Spleen (tissue), 13 donors: ENCODE measurements at places on chromosomes 16 and 17. TPM values are rescaled to one million over a fixed set of nuclear protein-coding genes. Genes with fewer than 3 reads are reported as not detected.

DNA sequence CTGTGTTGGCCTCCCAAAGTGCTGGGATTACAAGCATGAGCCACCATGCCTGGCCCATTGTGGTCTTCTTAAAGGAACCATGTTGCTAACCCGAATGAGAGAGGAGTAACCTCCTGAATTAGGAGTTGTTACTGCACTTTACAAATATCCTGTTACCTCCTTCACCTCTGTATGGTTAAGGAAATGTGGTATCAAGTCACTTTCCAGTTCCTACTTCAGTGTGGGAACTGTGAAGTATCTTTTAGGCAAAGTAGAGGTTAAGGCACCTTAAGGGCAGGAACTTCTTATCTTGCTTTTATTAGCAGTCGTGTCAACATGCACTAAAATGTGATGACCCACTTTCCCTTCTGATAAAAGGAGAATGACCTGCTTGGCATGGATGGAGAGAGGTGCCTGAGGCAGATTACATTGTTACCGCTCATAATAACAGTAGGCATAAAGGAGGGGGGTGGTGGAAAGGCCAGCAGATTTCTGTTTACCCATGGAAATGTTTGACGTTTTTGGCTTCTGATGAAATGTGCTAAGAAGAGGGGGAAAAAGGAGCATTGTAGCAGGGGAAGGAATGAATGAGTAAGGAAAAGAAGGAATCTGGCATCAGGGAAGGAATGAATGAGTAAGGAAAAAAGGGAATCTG is 28.5 kb downstream of the FTO start:
- no peak for DNase-seq

GRCh38 chr17:5840811-5841446 is 229.2 kb upstream of the WSCD1 start:
- no peak for DNase-seq

GRCh38 chr17:80845863-80846671 is 145.6 kb upstream of the CHMP6 start:
- DNase-seq: peak; percentile 62

GRCh38 chr16:83685615-83686165 is 122.1 kb upstream of the HSBP1 start:
- DNase-seq: no peak

- DNase-seq: no peak
Measured at GRCh38 chr17:63439687-63440086, 6.4 kb downstream of the CYB561 start.

DNA sequence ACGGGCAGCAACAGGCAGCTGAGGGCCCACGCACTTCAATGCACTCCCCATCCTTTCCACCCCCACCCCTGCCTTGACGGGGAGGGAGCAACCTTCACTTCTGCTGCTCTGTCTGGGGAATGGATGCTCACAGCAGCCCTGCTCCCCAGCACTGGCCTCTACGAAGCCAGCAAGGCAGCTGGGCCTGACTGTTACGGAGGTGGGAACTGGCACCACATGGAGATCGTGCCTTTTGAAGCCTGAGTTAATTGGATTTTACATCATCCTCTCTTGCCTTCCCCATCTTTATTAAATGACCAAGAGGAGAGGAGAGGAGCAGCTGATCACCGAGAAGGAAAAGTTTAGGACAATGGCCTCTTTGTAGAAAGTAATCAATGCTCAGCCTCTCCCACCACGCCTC is 187.0 kb upstream of the RPL38 start:
- no peak for DNase-seq

- DNase-seq: no peak
Measured at GRCh38 chr17:35729405-35729833, 2.0 kb upstream of the RASL10B start.

GRCh38 chr17:50397919-50398285 is 579 bp upstream of the LRRC59 start:
- no peak for DNase-seq

GRCh38 chr17:37844158-37844976 is 79.8 kb upstream of the TBC1D3K start:
- peak; percentile 90 for DNase-seq

DNA sequence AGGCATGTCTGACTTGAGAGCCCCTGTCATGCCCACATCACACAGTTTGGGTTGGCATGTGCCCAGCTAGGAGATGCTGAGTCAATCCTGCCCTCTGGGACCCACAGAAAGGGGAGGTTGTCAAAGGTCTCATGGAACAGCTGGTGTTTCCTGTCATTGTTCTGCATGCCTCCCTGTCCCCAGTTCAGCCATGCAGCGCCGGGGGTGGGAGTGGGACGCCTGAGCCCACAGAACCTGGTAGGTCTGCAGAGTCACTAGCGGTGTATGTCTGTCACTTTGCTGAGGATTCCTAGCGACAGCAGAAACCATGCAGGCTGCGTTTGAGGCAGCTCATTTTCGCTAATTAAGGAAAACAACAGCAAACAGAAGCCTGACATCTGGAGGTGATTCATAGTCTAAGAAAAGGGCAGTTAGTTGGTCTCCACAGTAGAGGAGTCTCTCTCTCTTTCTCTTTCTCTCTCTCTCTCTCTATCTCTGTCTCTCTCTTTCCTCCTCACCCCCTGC is 19.6 kb upstream of the CCL1 start:
- peak; percentile 54 for DNase-seq

- no peak for DNase-seq
Measured at GRCh38 chr16:5619304-5619703, 521.7 kb upstream of the EEF2KMT start.

DNA sequence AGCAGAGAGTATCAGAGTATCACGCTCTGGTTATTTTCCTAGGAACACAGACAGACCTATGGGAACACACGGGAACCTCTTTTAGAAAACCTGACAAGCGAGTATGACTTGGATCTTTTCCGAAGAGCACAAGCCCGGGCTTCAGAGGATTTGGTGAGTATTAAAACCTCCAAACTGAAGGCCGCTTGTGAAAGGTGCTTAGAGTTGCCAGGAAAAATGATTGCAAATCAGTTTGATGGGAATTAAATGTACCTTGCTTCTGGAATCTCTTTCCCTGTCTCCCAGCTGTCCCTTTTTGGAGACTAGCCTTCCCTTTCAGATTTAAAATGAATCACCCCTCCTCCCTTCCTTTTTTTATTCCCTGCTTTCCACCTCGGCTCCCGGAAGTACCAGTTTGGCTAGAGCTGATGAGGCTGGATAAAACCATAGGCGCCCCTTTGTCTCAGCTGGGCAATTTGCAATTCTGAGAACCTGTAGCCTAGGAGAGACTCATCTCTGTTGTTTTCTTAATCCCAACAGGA is 27.3 kb downstream of the KAT7 start:
- DNase-seq: no peak

DNA sequence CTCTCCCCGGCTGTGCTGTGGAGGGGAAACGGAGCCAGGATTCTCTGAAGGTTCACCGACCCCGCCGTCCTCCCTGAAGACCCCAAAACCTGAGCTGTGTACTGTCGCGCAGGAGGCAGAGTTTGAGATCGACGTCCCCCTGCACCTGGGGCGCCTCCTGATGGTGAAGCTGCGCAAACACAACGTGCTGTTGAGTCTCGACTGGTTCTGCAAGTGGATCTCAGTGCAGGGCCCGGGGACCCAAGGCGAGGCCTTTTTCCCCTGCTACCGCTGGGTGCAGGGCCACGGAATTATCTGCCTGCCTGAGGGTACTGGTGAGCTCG is 62.6 kb upstream of the TEKT1 start:
- no peak for DNase-seq

DNA sequence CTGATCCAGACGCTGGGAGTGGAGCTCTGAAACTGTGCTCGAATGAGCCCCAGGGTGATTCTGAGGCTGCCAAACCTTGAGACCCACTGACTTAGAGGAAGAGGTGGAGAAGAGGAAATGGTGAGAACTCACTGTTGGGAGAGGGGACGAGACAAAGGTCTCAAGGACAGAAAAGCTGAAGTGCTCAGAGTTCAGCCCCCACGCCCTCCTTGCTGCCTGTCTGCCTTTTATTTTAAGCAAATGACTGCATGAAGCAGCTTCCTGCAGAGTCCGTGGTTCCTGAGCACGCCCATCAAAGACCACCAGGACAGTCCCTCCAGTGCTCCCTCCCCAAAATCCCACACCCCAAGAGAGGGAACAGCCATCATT is 20.4 kb downstream of the COTL1 start:
- DNase-seq: peak; percentile 87

DNA sequence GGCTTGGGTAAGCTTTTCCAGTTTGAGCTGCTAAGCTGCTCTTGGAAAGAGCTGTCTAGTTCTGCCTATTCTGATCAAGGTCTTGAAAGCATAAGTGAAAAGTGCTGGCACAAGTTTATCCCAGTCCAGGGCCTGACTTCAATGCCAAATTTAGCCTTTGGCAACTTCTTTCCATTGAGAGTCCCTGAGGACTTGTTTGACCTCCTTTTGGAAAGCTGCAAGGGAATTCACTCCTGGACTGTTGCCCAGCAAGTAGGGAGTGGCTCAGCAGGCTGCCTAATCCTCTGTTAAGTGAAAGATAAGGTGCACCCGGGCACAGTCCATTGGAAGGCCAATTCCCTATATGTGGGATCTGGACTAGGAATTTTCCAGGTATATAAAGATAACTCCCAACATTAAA is 16.0 kb upstream of the TANC2 start:
- no peak for DNase-seq

DNA sequence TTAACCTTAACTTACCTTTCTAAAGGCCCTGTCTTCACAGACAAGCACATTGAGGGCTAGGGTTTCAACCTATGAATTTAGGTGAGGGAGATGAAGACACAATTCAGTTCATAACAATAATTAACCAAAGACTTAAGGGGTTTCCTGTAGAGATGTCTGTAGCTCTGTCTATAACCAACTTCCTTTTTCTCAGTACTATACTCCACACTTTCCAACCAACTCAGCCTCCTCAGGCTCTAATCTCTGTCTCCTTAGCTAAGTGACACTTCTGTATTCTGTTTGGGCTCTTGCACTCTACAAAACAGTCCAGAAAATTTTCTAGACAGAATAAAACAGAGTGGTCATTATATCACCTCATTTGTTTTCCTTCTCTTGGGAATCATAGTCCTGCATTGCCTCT is 25.8 kb downstream of the CAPNS2 start:
- DNase-seq: no peak

DNA sequence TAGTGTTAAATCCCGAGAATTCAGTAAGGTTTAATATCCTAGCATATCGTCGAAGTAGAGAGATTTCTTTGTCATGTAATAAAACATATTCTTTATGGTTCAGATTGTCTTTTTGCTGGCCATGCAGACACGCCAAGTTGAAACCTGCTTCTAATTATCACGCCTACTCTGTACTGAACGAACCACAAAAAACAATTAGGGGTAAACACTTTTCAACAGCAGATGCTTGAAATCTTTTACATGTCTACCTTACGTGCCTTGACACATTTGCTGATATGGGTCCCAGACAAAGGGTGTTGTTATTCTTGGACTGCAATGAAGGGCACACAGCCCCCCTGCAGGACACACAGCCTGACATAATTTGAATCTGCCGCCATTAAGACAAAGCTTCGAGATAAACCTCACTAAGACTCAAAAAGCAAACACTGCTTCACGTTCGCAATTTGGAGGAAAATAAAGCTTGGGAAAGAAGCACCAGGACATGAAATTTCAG is 13.3 kb downstream of the WIPI1 start:
- no peak for DNase-seq

GRCh38 chr17:74777901-74778515 is 1.9 kb upstream of the NAT9 start:
- DNase-seq: no peak

- DNase-seq: no peak
Measured at GRCh38 chr17:61458000-61458399, 5.8 kb downstream of the TBX4 start.

- DNase-seq: no peak
Measured at GRCh38 chr16:35523991-35524390, 2064.6 kb downstream of the TP53TG3F start.

GRCh38 chr17:41254861-41255260 is 323 bp upstream of the KRTAP9-9 start:
- DNase-seq: no peak

GRCh38 chr17:44387804-44388203 is 1.6 kb downstream of the ITGA2B start:
- DNase-seq: no peak

DNA sequence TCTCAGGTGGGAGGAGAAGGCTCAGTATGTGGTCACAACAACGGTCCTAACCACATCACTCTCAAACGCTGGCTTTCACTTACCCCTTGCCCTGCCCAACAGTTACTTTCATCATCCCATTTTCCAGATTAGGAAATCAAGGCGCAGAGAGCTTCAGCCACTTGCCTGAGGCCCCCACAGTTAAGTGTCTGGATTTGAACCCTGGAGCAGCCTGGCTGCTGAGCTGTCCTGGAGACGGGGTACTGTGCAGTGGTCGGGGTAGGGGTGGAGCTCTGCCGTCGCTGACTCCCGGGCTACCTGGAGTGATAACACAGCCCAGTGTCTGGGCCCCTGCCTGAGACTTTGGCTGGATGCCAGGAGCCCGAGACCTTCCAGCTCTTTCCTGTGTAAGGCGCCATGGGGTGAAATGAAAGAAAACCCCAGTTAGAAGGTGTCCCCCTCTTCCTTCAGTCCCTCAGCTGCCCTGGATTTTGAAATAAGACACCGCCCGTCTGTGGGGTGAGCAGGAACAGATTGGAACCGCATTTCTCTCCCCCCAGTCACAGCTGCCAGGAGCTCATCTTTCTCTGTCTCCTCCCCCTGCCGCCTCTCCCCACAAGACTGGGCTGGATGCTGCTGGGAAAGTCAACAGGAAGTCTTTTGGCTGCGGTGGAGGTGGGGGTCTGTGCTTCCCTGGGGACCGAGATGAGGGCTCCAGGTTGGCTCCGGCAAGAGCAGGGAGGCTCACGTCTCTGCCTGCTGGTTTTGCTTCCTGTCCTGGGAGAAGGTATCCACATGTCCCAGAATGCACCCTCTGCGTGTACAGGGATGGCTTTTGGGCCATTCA is 280.2 kb downstream of the SEC14L1 start:
- DNase-seq: no peak

DNA sequence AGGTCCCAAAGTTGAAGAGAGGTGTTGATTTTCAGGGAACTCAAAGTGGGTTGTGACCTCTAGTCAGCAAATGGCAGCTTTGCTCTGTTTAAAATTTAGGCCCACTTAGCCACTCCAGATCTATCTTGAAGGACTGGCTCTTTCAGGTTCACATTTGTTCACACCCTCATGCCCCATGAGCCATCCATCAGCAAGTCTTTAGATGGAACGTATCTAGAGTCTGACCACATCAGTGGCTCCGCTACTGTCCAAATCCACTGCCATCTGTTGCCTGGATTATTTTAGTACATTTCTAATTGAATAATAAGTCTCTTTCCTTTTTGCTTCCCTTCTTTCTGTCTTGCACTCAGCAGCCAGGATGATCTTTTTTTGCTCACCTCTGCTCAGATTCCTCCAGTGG is 10.5 kb downstream of the ITGB3 start:
- no peak for DNase-seq

Gene HBZ
- total RNA-seq: not detected

Gene CCL16
- total RNA-seq: 1.6 TPM

Gene CCL4
- total RNA-seq: 81.0 TPM

Gene C1QTNF1
- total RNA-seq: 44.1 TPM

Gene TOX3
- total RNA-seq: not detected

Gene CD300LF
- 29.5 TPM for total RNA-seq
